ENCODE measurements at places on chromosomes 3 and 15. TPM values are rescaled to one million over a fixed set of nuclear protein-coding genes. Genes with fewer than 3 reads are reported as not detected.

DNA sequence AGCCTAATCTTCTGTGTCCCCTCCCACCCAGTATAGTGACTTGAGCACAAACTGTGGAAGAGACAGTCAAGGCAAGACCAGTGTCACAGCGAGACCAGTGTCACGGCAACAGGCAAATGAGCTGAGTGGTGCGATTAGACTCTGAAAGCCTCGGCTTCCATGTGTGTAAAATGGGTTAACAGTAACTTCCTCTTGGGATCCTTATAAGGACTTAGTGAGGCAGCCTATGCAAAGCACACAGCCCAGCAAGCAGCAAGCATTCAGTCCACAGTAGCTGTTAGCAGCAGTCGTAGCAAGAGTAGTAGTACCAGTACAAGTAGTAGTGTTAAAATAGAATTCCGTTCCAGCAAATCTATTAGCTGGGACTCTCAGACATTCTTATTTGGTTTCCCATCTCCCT lies 334.1 kb downstream of the GABRB3 start:
- DNase-seq = no peak

DNA sequence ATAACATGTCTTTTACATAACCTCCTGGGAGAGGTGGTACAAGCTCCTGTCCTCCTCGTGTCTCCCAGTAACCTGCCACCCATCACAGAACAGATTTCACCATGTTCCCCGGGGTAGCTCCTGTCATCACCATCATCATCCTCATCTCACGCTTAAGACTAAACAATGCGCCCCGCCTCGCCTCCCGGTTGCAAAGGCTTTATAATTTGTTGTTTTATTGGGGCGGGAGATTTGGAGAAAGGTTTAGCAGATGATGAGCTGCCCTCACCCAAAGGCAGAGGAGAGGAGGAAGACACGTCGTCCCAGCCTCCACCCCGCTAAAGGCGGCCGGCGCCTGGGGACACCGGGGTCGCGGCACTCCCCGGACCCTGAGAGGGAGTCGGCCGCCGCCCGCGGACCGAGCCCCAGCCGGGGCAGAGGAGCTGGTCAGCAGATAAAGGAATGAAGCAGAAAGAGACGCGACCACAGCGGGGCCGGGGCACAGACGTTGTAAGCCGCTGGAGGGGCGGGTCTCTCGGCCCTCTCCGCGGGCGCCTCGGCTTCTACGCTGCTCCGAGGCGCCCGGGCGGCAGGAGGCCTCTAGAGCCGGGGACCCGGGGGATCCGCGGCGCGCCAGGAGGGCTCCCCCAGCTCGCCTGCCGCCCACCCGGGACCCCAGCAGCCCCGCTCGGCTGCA lies 589 bp downstream of the HERC1 start:
- DNase-seq = no peak

- no peak for DNase-seq
Observed at GRCh38 chr3:176395240-176395639, 802.0 kb downstream of the TBL1XR1 start.

- DNase-seq = no peak
Observed at GRCh38 chr15:39025321-39025720, 460.7 kb upstream of the RASGRP1 start.

DNA sequence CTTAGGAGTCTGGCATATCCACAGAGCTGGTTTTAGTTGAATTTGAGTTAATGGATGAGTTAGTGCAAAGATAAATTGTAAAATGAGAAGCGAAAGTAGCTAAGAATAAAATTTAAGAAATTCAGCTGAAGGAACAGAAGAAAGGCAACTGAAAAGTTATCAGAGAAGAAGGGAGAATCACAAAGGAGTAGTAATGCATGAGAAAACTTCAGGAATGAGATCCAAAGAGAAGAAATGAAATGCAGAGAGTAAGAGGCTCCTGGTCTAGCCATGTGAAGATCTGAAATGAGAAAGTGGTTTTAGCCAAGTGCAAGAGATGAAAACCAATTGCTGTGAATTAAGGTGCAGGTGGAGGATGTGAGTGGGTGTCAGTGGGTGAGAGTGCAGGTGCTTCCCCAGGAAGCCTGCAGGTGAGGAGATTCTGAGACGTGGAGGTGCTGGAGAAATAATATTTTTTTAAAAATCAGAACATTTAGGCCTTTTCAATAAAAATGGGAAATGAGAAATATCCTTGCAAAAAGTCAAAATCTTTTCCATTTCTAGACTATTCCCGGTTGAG lies 18.5 kb downstream of the KBTBD8 start:
- no peak for DNase-seq

DNA sequence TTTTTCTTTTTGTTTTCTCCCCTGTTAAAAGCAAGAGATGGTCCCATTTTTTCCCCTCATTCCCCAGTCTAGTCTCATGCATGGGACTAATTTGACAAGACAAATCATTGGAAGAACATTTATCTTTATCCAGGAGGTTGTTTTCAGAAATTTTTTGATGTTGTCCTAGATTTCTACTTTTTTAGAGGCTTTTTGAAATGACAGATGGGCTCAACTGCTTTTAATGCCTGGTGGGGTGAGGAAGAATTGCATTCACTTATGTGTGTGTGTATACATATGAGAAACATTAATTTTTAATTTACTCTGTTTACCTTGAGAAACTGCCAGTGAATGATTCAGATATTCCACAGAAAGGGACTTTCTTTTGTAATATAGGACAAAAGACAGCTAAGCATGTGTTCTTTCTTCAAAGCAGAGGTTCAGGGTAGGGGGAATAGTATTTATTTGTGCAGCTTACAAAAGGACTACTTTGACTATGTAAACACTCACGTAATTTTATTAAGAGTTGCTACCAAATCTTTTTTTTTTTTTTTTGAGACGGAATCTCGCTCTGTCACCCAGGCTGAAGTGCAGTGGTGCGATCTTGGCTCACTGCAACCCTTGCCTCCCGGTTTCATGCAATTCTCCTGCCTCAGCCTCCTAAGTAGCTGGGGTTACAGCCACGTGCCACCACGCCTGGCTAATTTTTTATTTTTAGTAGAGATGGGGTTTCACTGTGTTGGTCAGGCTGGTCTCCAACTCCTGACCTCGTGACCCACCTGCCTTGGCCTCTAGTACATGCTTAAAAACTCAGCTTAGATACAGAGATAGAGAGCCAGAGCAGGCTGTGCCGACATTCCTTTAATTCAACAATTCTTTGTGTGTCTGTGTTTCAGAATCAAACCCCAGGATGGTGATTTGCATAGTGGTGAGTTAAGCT lies 130.1 kb upstream of the RARB start:
- no peak for DNase-seq

GRCh38 chr3:28036599-28037575 lies 204.5 kb upstream of the CMC1 start:
- no peak for DNase-seq

DNA sequence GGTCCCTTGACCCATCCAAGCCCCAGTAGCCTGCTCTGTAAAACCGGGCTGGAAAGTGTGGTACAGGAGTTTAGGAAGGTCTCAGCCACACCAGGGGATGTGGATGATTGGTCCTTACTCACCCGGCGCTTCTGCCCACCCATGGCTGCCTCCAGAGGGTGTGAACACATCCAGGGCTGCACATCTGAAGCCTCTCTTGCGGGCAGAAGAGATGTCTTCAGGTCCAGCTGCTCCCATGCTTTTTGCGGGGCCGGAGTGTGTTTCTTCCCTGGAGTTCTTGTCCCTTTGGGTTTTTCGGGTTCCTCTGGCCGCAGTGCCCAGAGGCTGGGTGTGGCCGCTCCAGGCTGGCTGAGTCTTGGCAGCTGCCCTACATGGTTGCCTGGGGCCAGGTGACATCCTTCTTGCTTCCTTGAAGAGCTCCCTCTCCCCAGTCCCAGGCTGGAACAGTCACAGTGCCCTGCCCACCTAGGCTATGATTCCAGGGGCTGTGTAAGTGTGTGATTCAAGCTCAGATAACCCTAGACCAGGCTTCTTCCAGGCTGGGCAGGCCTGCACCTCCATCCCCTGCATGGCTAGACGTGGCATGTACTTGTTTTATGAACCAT lies 33.9 kb downstream of the HDAC11 start:
- no peak for DNase-seq

The IQGAP1 gene
- 96.3 TPM for total RNA-seq

The MUC20 gene
- 5.0 TPM for total RNA-seq

The MITF gene
- total RNA-seq = 47.6 TPM

The SUSD5 gene
- 1.1 TPM for total RNA-seq

The KLF15 gene
- total RNA-seq = 55.1 TPM

All from right atrium auricular region (tissue), 2 donors.